ENCODE measurements at places on chromosomes 12 and 14. TPM values are rescaled to one million over a fixed set of nuclear protein-coding genes. Genes with fewer than 3 reads are reported as not detected.

SLCO1B1 gene
- total RNA-seq, result not detected

SMARCC2 gene
- 69.4 TPM for total RNA-seq

CCDC198 gene
- total RNA-seq, result not detected

REP15 gene
- total RNA-seq, result 3.5 TPM

PRH2 gene
- not detected for total RNA-seq

CLEC14A gene
- total RNA-seq, result 0.63 TPM

ANKS1B gene
- total RNA-seq, result 47.0 TPM

ANHX gene
- not detected for total RNA-seq

CLEC2A gene
- total RNA-seq, result not detected

KRT1 gene
- total RNA-seq, result not detected

HSPB8 gene
- total RNA-seq, result 7.7 TPM

ST8SIA1 gene
- total RNA-seq, result 4.6 TPM

G2E3 gene
- 43.9 TPM for total RNA-seq

KLRK1 gene
- total RNA-seq, result not detected

ASIC1 gene
- total RNA-seq, result 4.9 TPM

CMTM5 gene
- total RNA-seq, result 0.49 TPM

CCDC196 gene
- not detected for total RNA-seq

AICDA gene
- not detected for total RNA-seq

RXYLT1 gene
- total RNA-seq, result 22.5 TPM

FOXN4 gene
- total RNA-seq, result not detected

PIANP gene
- total RNA-seq, result 0.45 TPM

ARL1 gene
- total RNA-seq, result 122 TPM

LYZ gene
- not detected for total RNA-seq

DNAL1 gene
- total RNA-seq, result 12.7 TPM

LMO3 gene
- 3.6 TPM for total RNA-seq

AKAP5 gene
- 0.16 TPM for total RNA-seq

KRT72 gene
- total RNA-seq, result not detected

HOXC4 gene
- 0.36 TPM for total RNA-seq

DEPDC4 gene
- total RNA-seq, result 5.9 TPM

ZNF10 gene
- total RNA-seq, result 10.3 TPM

TAS2R9 gene
- total RNA-seq, result 0.09 TPM

RNASE3 gene
- total RNA-seq, result not detected

RDH16 gene
- 0.09 TPM for total RNA-seq

ZC3H10 gene
- total RNA-seq, result 5.9 TPM

ALKBH2 gene
- total RNA-seq, result 9.9 TPM

OR6C2 gene
- not detected for total RNA-seq

PRB2 gene
- total RNA-seq, result not detected

ZNF891 gene
- 1.8 TPM for total RNA-seq

IGF1 gene
- total RNA-seq, result 0.63 TPM

TECPR2 gene
- total RNA-seq, result 16.1 TPM

IFNG-AS1 gene
- 0.09 TPM for total RNA-seq

SERPINA10 gene
- total RNA-seq, result not detected

PIWIL1 gene
- total RNA-seq, result not detected
